ENCODE measurements at places on chromosomes 2 and 18.

DNA sequence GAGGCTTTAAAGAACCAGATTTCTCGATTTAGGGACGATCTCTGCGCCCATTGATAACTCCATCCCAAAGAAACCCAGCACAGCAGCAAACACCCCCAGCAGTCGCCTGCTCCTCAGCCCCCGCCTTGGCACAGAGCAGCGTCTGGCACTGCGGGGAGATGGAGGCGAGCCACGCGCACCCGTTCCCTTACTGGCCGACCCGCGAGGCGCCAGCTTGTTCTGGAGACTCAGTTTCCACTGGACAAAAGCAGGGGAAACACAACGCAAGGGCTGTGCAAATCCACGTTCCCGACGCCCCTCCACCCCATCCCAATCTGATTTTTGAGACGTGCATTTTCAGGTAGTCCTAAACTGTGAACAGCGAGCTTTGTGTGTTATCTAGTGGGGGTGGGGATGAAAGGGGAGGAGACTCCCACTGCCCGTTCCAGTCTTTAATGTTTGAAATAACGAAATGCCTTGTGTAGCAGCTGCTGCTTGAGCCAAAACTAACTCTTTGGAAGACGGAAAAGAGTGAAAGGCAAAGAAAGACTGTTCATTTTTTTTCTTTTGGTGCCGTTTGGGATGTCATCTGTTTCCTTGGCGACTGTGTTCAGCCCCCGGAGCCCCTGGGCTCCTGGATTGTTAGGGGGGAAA is 143.2 kb downstream of the MEIS1 start:
- DNase-seq = no peak

- DNase-seq = no peak
Observed at GRCh38 chr2:150045601-150046000, 441.9 kb downstream of the RND3 start.

GRCh38 chr2:114283774-114284173 is 158.7 kb upstream of the DPP10 start:
- DNase-seq = no peak

GRCh38 chr2:42368817-42369531 is 8.0 kb upstream of the COX7A2L start:
- DNase-seq = no peak

- no peak for DNase-seq
Observed at GRCh38 chr18:39039813-39040212, 1474.2 kb upstream of the CELF4 start.
